Activated T-helper 1 cell treated with anti-CD3 and anti-CD28 coated beads, Interleukin-2, amount 50 U/mL, for 16 hours (primary cell): ENCODE measurements at places on chromosomes 12 and 14.

DNA sequence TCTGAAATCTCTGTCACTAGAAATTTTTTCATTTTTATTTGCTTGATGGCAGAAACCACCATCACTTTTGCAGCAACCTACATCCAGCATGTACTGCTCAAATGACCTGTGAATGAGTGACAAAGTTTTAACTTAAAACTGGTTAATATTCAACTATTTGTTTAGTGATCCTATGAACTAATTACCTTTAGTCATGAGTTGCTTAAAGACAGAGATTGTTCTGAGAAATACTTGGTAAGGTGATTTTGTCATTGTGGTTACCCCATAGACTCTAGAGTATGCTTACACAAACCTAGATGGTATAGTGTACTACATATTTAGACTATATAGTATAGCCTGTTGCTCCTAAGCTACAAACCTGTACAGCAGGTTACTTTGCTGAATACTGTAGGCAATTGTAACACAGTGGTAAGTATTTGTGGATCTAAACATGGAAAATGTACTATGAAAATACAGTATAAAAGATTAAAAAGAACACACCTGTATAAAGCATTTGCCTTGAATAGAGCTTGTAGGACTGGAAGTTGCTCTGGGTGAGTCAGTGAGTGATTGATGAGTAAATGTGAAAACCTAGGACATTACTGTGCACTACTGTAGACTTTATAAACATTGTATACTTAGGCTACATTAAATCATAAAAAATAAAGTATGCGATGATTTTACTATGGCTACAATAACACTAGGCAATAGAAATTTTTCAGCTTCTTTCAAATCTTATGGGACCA, 256.6 kb upstream of the PPFIA2 start:
- DNase-seq = no peak

DNA sequence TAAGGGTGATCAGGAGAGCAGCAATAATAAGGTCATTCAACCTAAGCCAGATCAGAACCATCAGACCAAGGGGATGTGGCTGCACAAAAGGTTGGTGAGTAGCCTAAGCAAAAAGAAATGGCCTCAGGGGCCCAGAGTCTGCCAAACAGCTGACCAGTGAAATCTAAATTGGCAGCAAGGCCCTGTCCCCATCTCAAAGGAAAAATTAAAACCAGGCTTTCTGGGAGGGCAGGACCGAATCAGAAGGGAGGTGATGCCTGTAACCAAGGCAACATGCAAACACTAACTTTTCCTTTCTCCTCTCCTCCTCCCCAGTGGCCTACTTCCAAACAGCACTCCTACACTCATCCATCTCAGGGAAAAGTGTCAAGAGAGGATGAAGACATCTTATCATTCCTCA, 256.4 kb downstream of the NUAK1 start:
- no peak for DNase-seq

DNA sequence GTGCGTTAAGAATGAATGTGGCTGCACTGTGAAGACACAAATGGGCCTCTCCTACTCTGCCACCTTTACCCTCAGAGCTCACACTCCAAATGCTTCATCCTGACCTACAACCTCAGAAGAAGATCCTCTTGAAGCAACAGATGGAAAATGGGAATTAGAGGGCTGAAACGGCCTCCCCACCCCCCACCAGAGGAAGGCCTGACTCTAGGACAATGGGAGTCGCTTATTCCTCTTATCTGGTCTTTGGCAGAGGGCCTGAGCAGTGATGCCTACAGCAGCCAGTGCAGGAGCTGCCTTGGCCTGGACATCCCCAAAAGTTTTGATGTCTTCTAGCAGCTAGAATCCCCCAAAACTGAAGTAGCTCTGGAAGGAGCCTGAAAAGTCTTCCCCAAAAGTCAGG, 29.2 kb downstream of the BTBD7 start:
- no peak for DNase-seq

DNA sequence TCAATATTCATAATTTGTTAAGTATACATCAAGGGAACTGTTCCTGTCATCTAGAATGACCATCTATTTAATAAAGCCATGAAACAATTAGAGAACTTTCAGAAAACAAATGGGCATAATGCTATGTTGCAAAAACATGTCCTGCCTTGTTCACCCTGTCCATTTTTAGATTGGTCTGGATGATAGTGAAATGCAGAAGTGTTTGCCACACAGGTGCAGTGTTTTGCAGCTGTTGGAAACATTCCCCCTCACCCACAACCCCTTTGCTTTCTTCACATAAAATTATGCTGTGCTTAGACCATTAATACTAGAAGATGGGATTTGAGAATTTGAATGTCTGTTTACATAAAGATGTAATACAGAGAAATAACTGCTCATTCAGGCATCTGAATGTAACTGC, 36.5 kb downstream of the LEMD3 start:
- no peak for DNase-seq

DNA sequence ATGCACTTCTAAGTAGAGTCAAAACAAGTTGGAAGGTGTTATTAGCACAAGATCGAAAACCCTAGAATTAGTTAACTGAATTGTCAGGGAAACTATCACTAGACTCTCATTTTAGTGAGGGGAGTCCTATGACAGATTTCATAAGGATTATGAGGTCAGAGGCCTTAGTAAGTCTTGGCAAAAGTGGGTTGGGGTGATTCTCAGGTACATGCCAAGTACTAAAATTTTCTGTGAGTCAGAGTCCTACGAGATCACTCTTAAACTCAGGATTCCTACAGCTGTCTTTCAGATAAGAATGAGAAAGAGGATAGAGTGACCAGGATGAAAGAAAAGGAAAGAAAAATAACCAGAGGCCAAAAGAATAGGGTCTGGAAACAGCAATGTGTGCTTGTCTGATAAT, 50.8 kb upstream of the BBS10 start:
- no peak for DNase-seq

- DNase-seq = no peak
These were observed 10.1 kb upstream of the DNAH10 start for GRCh38 chr12:123752046-123752445.

DNA sequence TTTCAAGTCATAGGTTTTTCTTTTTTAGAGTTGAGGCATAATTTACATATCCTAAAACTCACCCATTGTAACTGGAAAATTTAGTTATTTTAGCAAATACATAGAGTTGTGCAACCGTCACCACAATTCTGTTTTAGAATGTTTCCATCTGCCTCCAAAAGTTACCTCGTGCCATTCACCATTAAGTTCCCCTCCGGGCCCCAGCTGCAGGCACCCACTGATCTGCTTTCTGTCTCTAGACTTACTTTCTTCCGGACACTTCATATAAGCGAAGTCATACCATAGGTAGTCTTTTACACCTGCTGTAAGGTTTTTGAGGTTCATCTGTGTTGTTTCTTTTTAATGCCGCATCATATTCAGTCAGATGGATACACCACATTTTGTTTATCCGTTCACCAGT, 28.7 kb downstream of the PPP2R5C start:
- DNase-seq = no peak

- no peak for DNase-seq
These were observed 48.0 kb downstream of the ARF6 start for GRCh38 chr14:49940808-49941421.

- no peak for DNase-seq
These were observed 240.5 kb upstream of the DAAM1 start for GRCh38 chr14:58947814-58948445.
